GM23248 (cell line): ENCODE measurements at places on chromosomes 16 and 17. TPM values are rescaled to one million over a fixed set of nuclear protein-coding genes. Genes with fewer than 3 reads are reported as not detected.

The CCL8 gene
- total RNA-seq: not detected in 2 replicates

The HOXB3 gene
- total RNA-seq: 1.9 and 4.8 TPM in 2 replicates

The SLC38A8 gene
- total RNA-seq: not detected in 2 replicates

The HBM gene
- not detected in 2 replicates for total RNA-seq

The CCDC47 gene
- total RNA-seq: 72.2 and 74.2 TPM in 2 replicates

The SHISA6 gene
- total RNA-seq: not detected in 2 replicates

- DNase-seq: no peak
Measured at GRCh38 chr16:30647274-30647571, 3.5 kb upstream of the PRR14 start.

DNA sequence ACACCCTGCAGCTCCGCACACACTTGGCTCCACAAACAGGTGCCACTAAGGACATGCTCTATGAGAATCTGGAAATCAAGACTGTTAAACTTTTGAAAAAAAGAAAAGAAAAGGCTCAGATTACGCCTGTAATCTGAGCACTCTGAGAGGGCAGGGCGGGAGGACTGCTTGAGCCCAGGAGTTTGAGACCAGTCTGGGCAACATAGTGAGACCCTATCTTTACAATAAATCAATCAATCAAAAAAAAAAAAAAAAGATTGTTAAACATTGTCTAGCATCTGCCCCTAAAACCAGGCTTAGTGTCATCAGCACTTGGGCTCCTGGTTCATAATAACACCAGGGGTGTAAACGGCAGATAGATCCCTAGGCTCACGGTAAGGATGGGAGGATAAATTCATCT is 37.5 kb upstream of the FAAP100 start:
- DNase-seq: no peak

- DNase-seq: peak; percentile 52
Measured at GRCh38 chr16:77551357-77551756, 116.5 kb upstream of the ADAMTS18 start.

DNA sequence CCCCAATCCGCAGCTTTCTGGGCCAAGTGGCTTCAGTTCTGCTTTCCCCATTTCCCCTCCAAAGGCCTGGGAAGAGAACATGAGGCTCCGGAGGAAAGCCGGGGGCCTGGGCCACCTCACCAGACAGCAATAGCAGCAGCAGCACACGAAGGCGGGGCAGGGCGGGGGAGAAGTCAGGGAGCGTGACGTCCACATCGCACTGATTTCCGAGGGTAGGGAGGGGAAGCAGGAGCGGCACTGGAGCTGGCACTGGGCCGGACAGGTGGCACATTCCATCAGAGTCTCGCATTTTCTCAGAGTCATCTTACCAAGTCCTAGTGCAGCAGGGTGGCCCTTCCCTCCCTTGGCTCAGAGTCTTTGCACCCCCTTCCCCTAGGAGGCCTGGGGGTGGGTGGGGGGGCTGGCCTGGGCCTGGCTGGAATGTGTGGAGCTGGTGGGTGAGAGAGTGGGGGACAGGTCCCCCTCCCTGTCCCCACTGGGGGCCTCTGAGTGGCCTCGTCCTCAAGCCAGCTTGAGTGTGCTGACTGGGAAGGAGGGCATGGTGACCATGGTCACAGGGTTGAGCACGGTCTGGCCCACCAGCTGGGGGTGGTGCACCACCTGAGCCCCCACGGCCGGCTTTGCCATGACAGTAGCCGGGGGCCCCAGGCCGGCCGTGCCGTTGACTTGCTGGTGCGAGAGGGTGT is 14.3 kb downstream of the MNT start:
- DNase-seq: no peak

DNA sequence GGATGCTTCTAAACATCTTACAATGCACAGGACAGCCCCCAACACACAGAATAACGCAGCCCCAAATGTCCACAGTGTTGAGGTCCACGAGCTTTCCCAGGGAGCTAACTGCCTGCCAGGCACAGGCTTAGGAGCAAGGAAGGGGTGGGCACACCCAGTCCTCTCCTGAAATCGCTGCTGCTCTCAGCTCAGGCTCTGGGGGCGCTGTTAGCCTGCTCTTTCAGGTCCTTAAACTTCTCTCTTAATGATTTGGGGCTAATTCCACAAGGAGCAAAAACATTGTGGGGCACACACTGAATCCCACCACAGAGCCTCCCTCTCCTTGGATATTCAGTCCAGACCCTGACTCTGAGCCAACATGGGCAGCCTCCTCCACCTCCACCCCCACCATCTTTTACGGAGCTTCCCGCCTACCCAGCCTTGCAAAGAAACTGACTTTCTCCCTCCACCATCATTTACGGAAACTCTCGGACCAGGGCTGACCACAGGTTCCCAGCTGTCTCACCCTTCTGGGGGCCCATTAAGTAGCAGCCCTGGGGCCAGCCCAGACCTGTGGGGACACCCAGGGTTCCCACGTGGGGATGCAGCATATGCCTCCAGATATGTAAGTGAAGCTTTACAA is 1.1 kb downstream of the CD300H start:
- DNase-seq: peak; percentile 67

DNA sequence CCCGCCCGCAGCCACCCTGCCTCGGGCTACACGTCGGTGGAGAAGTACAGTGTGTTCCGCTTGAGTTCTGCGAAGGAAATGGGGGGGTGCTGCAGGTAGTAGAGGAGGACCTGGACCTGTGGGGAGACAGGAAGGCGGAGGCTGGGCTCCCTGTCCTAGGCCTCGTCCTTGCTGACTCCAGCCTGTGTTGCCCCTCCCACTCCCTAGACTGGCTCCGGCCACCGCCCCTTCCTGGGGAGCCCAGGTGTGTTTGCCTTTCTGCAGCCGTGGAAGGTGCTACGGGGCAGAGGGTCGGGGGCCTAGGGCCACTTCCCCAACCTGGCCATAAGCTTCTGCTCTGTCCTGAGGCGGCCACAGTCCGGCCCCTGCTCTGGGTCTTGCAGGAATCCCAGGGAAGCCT is 9.1 kb downstream of the TIMM22 start:
- DNase-seq: no peak

DNA sequence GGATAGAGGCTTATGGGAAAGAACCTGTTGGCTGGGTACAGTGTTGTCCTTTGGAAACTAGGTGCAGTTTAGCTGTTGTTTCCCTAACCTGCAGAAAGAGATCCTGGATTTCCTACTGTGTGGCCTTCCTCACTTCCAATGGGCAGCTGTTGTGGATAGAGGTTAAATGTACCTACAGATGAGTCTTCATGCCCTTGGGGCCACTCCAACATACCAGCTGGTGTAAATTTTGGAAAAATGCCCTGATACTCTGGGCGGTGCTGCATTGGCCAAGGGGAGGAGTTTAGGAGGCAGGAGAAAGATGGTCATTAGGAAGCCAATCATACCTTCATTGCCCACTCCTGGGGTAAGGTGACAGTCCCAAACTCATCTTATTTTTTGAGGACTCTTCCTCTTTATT is 70.2 kb downstream of the SNX11 start:
- no peak for DNase-seq

DNA sequence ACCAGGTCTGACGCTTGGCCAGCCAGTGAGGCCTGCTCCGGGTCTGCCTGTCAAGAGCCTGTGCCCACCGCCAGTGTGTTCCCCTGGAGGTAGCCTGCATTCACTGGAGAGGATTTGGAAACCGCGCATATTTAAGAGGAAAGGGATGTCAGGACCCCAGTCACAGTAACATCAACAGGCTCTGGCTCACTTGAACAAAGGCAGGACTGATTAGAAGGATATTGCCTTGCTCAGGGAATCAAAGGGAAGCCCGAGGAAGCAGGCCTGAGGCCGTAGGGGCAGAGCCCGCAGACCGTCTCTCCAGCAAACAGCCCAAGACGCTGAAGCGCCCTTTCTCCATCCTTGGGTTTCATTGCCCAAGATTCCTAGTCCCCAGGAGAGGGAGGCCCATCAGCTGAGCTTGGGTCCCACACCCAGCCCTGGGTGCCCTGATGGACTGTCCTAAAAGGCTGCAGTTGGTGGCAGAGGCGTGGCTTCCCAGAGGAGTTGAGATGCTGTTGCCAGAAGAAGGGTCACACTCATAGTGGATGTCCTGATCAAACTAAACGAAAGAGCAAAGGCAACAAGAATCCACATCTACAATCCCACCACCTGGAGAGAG is 23.2 kb downstream of the NT5M start:
- no peak for DNase-seq

DNA sequence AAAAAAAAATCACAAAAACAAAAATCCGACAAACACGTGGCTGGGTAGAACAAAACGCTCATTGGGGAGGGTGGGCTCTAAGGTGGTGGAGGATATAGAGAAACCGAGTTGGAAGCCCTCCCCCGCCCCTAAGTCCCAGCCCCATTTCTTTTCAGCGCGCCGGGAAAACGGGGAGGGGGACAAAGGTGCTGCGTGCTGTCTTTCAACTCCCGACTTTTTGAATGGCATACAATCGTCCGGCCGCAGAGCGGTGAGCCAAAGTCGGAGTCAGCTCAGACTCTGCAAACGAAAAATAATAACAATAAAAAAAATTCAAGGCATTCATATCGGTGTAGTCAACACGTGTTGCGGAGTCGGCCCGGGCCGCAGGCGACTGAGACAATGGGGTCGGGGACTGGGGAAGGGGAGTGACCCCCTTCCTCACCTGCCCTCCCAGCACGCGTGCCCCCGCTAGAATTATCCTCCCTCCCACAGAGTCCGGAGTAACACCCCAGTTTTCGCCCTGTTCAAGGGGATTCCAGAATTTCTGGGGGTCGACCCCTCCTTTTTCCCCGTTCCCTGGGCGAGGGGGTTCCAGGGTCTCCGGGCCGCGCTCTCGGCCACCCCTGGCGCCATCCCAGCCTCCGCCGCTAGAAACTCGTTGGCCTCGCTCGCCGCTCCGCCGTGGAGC is 1.7 kb upstream of the IGF2BP1 start:
- peak; percentile 53 for DNase-seq

DNA sequence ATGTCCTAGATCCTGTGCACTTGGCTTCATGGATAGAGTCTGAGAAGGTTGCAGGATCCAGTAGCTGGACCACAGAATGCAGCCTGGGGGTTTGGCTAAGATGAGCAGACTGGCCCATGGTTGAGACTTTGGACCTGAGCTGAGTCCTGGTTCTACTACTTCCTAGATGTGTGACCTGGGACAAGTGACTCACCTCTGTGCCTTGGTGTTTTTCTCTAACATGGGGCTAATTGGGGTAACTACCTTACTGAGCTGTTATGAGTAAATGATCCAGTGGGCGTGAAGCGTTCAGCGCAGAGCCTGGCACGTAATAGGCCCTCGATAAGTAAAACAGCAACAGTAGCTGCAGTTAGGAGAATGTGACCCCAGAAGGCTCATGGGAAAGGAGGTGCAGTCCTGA is 38.8 kb downstream of the SNX20 start:
- DNase-seq: no peak

DNA sequence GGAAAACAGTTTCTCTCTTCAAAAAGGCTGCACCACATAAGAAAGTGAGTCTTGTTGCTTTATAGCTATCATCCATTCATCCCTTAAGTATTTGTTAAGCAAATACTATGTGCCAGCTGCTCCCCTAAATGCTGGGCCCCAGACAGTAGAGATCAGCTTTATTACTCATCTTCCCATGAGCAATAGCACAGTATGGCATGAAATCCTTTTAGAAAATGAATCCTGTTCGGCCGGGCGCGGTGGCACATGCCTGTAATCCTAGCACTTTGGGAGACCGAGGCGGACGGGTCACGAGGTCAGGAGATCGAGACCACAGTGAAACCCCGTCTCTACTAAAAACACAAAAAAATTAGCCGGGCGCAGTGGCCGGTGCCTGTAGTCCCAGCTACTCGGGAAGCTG is 99.5 kb downstream of the MYO1D start:
- peak; percentile 78 for DNase-seq

- no peak for DNase-seq
Measured at GRCh38 chr17:5373112-5373511, 46.4 kb downstream of the NUP88 start.

DNA sequence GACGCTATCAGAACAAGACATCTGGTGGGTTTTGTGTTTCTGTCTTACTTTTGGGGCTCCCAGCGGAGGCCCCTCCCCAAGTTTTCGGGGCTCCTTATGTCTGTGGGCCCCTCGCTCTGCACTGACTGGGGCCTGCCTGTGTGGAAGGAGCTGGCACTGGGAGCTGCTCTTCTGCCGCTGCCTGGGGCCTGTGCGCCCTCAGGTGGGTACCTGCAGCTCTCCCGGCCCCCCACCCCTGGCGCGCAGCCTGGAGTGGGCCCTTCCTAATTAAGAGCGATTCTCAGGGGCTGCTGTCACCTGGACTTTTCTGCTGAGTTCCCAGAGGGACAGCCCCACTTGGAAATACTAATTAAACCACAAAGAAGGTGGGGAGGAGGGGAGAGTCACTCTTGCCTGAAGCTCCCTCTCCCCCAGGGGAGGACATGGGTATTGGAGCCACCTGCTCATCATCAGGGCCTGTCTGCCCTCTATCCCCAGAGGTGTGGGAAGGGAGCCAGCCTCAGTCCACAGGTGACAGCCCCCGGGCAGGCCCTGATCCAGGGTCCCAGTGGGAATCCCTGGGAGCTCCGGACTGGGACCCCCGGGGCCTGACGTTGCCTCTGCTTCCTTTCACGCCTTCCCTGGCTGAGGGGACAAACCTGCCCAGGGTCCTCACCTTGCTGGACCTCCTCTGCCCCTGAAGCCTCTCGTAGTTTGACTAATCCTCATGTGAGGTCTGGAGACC is 36.5 kb downstream of the GSE1 start:
- DNase-seq: no peak

DNA sequence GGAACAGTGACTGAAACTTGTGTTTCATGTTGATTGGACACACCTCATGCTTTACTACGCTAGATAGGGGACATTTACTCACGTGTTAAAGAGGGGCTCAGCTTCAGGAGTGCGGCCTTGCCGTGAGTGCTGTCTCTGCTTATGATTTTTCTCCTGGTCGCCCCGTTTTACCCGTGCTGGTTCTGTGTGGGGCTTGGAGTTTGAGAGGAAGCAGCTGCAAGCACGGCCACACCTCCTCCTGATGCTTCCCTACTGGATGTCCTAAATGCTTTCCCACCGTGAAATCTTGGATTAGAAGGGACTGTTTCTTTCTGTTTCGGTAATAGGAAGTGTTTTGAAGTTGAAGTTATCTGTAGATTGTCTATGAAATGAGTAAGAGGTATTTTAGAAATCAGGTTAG is 54.0 kb upstream of the ZNF750 start:
- peak; percentile 23 for DNase-seq

DNA sequence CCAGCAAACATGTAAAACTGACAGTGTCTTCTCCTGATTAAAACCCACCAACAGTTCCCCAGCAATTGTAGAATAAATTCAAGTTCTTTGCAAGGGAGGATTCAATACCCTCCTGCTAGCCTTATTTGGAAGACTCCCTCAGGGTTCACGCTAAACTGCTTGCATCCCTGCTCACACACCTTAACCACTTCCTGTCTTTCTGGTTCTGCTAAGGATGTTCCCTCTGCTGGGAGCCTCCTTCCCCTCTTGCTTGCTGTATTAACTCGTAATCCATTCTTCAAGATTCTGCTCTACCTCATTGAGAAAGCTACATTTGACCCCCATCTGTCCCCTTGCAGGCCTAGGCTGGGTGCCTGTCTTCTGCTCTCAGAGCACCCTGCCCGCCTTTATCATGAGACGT is 2.3 kb upstream of the SHISA6 start:
- DNase-seq: no peak

GRCh38 chr16:68069511-68070248 is 15.5 kb upstream of the NFATC3 start:
- DNase-seq: no peak

- DNase-seq: peak; percentile 96
Measured at GRCh38 chr16:67184995-67185650, 1.4 kb upstream of the MATCAP1 start.

GRCh38 chr17:36721560-36722120 is 120.3 kb downstream of the MRM1 start:
- DNase-seq: peak; percentile 32
